ENCODE measurements at places on chromosomes 7 and 10. TPM values are rescaled to one million over a fixed set of nuclear protein-coding genes. Genes with fewer than 3 reads are reported as not detected.

Gene DHX32
- 31.9 TPM for total RNA-seq

Gene PNLIP
- not detected for total RNA-seq

Gene TMEM270
- not detected for total RNA-seq

Gene RPEL1
- 0.30 TPM for total RNA-seq

Gene ADCY1
- total RNA-seq: 2.4 TPM

Gene NIPSNAP2
- 52.9 TPM for total RNA-seq

Gene PAOX
- 6.9 TPM for total RNA-seq

Gene PVRIG
- not detected for total RNA-seq

Gene SMO
- total RNA-seq: 3.1 TPM

Gene ACHE
- 0.97 TPM for total RNA-seq

Gene GPRIN2
- 42.1 TPM for total RNA-seq

Gene COL26A1
- total RNA-seq: 0.24 TPM

Gene PRKAG2
- total RNA-seq: 35.4 TPM

Gene CALY
- total RNA-seq: not detected

Gene OPN4
- not detected for total RNA-seq

Gene AKR1C2
- total RNA-seq: 34.4 TPM

Gene NKX2-3
- not detected for total RNA-seq

Gene DNAH11
- total RNA-seq: 8.9 TPM

- no peaks in the 10 kb centered on the region for H3K27me3 ChIP-seq
- H3K36me3 ChIP-seq: peaks cover 100% of the 10 kb centered on the region
- no peak overlapping the region for H3K27ac ChIP-seq
- DNase-seq: no peak
Measured at GRCh38 chr10:119041326-119041725, 11.8 kb downstream of the NANOS1 start.

GRCh38 chr7:138097064-138097741 is 20.9 kb downstream of the AKR1D1 start:
- no peak overlapping the region for H3K27ac ChIP-seq
- DNase-seq: no peak
- no peak overlapping the region for H3K4me3 ChIP-seq
- no peaks in the 10 kb centered on the region for H3K27me3 ChIP-seq
- H3K36me3 ChIP-seq: no peaks in the 10 kb centered on the region
- H3K4me1 ChIP-seq: no peaks in the 10 kb centered on the region

DNA sequence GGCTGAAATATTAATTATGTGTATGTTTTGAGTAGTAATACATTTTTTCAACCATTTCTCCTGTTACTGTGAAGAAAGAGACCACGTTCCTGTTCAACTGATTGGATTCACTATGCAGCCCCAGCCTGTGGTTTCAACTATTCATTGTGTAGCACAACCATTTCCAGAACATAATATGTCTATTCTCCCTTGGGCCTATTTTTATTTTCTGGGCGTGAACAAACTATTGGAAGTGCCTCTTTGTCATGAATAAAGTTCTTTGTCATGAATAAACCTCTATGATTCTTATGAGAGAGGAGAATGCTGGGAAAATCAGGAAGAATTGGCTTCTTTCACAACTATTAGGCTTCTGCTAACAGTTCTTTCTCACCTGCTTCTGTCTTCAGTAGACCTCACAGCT is 152.4 kb downstream of the GNAT3 start:
- DNase-seq: no peak
- no peaks in the 10 kb centered on the region for H3K27me3 ChIP-seq
- H3K4me3 ChIP-seq: no peak overlapping the region
- H3K27ac ChIP-seq: no peak overlapping the region
- no peaks in the 10 kb centered on the region for H3K36me3 ChIP-seq
- H3K4me1 ChIP-seq: no peaks in the 10 kb centered on the region

DNA sequence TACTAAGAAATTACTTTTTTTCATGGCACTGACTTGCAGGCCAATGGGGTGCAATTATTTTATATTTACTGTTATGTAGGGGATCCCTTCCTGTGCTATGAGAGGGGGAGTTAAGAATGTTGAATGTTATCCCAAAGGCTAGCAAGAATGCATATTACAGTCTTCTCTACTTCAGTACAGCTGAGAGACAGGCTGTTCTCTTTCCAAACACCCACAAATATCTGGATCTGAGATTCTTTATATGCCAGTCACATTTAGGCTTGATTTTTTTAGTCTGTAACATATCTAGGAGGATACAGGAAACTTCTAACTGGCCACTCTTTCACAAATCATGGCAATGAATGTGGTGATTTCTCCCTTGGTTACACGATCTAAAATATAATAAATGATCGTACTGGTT is 266.4 kb upstream of the FZD8 start:
- H3K36me3 ChIP-seq: no peaks in the 10 kb centered on the region
- no peak for DNase-seq
- H3K4me1 ChIP-seq: peaks cover 6% of the 10 kb centered on the region
- no peak overlapping the region for H3K4me3 ChIP-seq
- no peaks in the 10 kb centered on the region for H3K27me3 ChIP-seq

GRCh38 chr7:21454182-21454581 is 26.3 kb downstream of the SP4 start:
- H3K27ac ChIP-seq: no peak overlapping the region
- DNase-seq: no peak
- H3K4me3 ChIP-seq: no peak overlapping the region
- no peaks in the 10 kb centered on the region for H3K36me3 ChIP-seq
- H3K4me1 ChIP-seq: peaks cover 9% of the 10 kb centered on the region

DNA sequence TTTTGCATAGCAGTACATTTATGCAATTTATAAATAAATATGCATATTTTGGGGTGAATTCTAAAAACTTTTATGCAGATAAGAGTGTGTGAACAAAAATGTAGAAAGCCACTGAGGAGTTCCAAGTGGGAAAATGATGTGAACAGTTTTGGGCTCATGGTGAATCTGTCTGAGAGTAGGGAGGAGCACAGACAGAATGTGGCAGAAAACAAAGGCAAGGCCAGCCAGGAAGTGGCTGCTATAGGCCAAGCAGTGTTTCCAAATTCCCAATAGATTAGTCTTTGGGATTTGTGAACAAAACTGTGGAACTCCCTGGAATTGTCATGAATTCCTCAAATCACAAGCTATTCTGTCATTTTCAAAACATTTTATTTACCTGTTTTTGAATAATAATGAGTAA is 73.6 kb upstream of the AMPH start:
- no peaks in the 10 kb centered on the region for H3K27me3 ChIP-seq
- no peak for DNase-seq
- no peak overlapping the region for H3K4me3 ChIP-seq
- H3K27ac ChIP-seq: no peak overlapping the region
- H3K4me1 ChIP-seq: no peaks in the 10 kb centered on the region

GRCh38 chr7:77428777-77429231 is 12.7 kb upstream of the GSAP start:
- no peak overlapping the region for H3K4me3 ChIP-seq
- H3K36me3 ChIP-seq: no peaks in the 10 kb centered on the region
- peak; percentile 80 for DNase-seq
- H3K27me3 ChIP-seq: no peaks in the 10 kb centered on the region
- H3K27ac ChIP-seq: peak overlapping the region; percentile 80

DNA sequence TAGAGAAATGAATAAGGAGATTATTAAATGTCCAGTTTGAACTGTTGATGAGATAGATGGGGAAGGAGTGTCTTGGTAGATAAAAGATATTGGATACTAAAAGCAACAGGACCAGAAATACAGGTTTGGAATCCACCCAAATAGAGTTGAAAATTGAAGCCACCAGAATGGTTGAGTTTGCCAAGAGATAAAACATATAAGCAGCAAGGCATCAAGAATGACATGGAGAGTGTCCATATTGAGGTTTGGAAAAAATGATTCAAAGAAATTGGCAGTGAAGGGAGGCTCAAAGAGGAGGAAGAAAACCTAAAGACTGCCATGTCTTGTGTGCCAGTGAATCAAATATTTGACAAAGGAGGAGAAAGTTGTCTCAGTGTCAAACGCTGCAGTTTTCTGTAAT is 24.2 kb downstream of the CFAP69 start:
- H3K4me3 ChIP-seq: no peak overlapping the region
- no peak for DNase-seq
- no peaks in the 10 kb centered on the region for H3K36me3 ChIP-seq
- no peaks in the 10 kb centered on the region for H3K27me3 ChIP-seq
- H3K4me1 ChIP-seq: no peaks in the 10 kb centered on the region

GRCh38 chr10:43128958-43129706 is 9.1 kb upstream of the CSGALNACT2 start:
- no peak for DNase-seq
- H3K27ac ChIP-seq: peak overlapping the region; percentile 62
- peaks cover 12% of the 10 kb centered on the region for H3K4me1 ChIP-seq
- H3K36me3 ChIP-seq: no peaks in the 10 kb centered on the region

- no peak for DNase-seq
- H3K4me3 ChIP-seq: no peak overlapping the region
- H3K27ac ChIP-seq: no peak overlapping the region
- no peaks in the 10 kb centered on the region for H3K27me3 ChIP-seq
Measured at GRCh38 chr7:151885202-151885580, 8.3 kb upstream of the PRKAG2 start.

DNA sequence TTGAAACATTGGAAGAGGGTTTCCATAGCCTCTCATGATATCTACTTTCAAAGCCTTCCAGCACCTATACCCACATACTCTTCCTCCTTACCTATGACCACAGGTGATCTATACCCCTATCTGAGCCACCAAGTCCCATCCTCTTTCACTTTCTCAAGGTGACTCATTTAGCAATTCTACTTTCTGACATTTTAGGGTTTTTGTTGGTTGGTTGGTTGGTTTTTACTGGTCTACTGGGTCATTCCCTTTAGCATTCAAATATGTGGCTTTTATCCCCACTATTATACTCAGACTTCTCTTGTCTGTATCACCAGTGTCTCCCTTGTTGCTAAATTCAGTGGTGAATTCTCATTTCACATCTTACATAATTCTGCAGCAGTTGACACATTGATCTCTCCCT is 130.4 kb upstream of the STEAP4 start:
- H3K27ac ChIP-seq: no peak overlapping the region
- H3K36me3 ChIP-seq: no peaks in the 10 kb centered on the region
- H3K27me3 ChIP-seq: no peaks in the 10 kb centered on the region
- DNase-seq: no peak
- no peak overlapping the region for H3K4me3 ChIP-seq
- H3K4me1 ChIP-seq: no peaks in the 10 kb centered on the region

DNA sequence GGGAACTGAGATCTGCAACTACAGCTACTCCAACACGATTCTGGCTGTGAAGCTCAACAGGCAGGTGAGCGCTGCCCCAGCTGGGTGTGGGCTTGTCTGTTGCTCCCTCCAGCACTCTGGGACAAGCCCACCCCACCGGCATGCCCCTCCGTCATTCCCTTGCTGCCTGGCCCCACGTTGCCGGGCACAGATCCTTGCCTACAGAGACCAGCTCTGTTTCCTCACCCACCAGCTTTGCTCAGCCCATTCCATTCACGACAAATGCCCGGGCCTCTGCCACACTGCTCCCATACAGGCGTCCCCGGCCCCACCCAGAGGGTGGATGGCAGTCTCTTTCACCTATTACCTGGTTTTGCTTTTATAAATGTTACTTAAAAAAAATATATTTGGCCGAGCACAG is 24.6 kb downstream of the WIPI2 start:
- no peak overlapping the region for H3K4me3 ChIP-seq
- no peak for DNase-seq
- no peaks in the 10 kb centered on the region for H3K27me3 ChIP-seq

DNA sequence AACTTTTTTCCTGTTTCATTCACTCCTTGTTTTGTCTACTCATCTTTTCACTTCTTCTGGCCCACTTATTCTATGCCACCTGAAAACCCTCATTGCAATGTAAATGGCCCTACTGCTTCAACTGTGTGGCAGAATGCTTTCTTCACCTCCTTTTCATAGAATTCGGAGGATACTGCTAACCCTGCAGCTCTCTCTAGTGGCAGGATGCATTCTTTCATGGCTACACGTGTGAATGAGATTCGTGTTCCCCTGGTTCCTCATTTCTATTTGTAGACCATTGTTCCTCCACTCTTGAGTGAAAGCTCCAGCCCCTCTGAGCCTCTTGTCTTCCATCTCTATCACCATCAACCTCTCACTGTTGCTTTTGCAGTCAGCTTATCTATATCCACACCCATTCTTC is 20.9 kb upstream of the CYP26C1 start:
- no peaks in the 10 kb centered on the region for H3K36me3 ChIP-seq
- no peak overlapping the region for H3K27ac ChIP-seq
- H3K4me3 ChIP-seq: no peak overlapping the region
- no peaks in the 10 kb centered on the region for H3K27me3 ChIP-seq
- H3K4me1 ChIP-seq: no peaks in the 10 kb centered on the region

DNA sequence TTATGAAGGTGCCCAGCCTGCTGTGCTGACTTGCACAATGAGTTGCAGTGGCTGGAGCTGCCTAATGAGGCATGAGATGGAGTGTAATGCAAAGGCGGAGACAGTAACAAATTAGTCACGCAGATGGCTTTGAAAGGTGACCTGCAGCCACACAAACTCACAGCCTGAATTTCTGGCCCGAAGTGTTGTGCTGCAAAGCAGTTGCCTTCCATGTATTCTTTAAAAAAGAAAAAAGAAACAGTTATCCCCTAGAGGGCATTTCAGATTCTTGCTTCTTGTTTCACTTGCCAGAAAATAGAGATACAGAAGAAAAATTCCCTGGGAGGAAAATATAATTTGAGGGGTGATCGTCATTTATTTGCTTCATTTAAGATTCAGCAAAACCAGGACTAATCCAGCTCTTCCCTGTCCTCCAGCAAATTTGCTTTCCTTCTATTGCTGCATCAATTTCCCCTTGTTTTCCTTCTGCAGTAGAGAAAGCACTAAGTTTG is 239.9 kb downstream of the ADRA2A start:
- no peaks in the 10 kb centered on the region for H3K4me1 ChIP-seq
- no peaks in the 10 kb centered on the region for H3K27me3 ChIP-seq
- H3K27ac ChIP-seq: no peak overlapping the region
- no peak overlapping the region for H3K4me3 ChIP-seq
- no peak for DNase-seq
- H3K36me3 ChIP-seq: no peaks in the 10 kb centered on the region

All from lower lobe of right lung (tissue), 2 donors.